RPMI8226 (cell line): ENCODE measurements at places on chromosomes 16 and 17.

- DNase-seq: no peak
These were observed 105.6 kb upstream of the TOM1L1 start for GRCh38 chr17:54795046-54795445.

- no peak for DNase-seq
These were observed 55.2 kb downstream of the NKD1 start for GRCh38 chr16:50603206-50604064.

DNA sequence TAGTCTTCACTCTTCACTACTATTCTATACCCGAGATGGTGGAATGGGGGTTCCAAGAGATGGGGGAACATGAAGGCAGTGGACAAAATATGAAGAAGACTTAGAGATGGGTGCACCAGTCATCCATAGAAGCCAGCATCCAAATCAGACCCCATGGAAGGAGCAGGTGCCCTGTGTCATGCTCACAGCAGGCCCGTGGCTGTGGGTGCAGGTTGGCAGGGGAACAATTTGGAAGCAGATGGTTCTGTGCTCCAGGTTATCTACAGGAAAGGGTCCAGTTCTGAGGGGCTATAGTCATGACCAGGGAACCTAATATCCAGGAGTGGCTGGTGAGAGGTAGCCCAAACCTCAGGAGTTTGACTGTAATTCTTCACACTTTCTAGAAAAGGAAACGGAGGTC is 9.6 kb upstream of the LPCAT2 start:
- DNase-seq: no peak

GRCh38 chr16:82506692-82507670 is 119.8 kb upstream of the CDH13 start:
- DNase-seq: no peak

DNA sequence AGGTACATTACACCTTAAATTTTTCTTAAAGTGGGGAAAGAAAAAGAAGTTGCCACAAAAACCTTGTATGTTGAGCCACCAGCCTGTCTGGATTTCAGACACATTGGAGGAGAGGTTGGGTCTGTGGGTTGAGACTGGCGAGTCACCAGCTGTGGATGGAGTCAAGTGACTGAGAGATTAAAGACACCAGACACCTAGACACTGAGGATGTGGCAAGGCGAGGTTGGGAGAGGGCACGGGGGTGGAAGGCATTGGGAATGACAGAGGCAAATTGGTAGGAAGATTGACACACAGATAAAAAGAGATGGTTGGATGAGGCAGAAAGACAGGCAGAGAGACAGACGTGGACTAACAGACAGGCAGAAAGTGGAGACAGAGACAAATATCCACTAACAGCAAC is 49.6 kb downstream of the KCNJ12 start:
- DNase-seq: no peak

- no peak for DNase-seq
These were observed 36.1 kb upstream of the ZCCHC14 start for GRCh38 chr16:87528690-87529579.

DNA sequence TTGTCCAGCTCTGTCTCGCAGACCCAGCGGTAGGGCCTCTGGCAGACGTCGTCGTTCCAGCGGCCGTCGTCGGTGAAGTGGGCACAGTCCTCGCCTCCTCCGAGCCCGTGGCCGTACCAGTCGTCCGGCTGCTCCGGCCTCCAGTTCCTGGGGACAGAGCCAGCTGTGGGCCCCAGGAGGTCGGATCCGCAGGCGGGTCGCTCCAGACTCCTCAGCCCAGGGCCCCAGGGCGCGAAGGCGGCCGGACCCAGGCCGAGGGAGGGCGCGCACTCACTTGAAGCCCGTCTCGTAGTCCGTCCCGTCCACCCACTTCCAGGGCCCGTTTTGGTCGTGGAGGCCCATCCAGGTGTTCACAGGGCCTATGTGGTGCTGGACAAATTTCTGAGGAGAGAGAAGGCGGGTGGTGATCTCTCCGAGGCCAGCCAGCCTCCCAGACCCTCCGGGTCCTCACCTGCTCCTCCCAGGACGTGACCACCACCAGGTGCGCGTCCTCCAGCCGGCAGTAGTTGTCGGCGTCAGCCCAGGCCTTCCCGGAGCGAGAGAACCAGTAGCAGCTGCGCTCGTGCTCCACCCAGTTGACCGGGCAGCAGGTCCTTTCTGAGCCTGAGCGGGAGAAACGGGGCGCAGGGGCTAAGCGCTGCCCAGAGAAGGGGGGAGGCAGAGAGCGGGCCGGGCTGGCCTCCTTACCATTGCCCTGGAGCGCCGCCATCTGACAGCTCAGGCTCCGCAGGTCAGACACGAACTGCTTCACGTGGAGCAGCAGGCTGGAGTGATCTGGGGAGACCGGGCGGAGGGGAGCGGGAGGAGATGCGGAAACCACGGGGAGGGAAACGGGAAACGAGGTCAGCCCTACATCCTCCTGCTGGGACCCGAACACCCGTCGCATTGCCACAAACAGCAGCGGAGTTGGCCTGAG is 5.2 kb downstream of the ASGR1 start:
- peak; percentile 9 for DNase-seq

DNA sequence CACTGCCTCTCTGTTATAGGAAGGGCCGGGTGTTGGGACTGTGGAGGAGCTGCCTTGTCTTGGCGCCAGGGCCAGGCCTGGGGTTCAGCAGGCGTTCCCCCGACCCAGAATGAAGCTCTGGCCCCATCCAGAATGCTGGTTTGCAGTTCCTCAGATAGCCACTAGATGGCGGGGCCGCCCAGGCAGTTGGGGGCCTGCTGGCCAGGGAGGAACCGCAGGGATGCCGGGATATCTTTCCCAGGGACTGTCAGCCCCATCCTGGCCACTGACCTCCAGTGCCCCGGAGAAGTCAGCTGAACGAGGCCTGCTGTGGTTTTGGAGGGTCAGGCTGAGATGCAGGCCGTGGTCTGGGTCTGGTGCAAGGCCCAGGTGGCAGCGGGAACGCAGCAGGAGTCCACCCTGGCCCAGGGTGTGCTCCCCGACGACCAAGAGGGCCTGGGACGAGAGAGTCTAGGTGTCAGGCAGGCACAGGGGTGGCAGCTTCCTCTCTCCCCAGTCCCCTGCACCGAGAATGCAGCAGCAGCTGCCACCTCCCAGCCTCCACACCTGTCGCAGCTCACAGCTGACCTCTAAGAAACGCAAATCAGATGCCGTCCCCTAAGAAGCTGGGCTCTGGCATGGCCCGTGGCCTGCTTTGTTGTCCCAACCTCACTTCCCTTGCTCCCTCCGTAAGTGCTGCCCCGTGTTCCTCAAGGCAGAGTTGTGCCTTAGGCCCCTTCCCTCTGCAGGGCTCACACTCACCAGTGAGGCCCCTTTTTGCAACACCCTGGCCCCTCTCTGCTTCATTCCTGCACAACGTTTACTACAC is 51.2 kb downstream of the RMI2 start:
- peak; percentile 75 for DNase-seq

DNA sequence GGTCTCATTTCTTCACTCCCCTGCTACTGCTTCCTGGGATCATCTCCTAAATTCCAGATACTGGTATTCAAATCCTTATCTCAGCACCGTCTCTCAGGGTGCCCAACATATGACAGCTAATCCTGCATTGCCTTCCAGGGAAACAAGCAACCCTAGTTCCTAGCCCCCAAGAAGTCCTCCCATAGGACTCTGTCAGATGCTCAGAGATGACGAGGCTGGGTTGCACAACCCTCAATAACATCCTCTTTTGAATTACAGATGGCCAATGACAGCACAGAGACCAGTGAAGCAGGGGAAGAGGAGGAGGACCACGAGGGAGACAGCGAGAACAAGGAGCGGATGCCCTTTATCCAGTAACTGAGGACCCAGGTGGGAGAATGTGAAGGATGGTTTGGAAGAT is 45.0 kb upstream of the CLEC3A start:
- no peak for DNase-seq

- no peak for DNase-seq
These were observed 1.2 kb upstream of the CD300LG start for GRCh38 chr17:43845766-43846165.

DNA sequence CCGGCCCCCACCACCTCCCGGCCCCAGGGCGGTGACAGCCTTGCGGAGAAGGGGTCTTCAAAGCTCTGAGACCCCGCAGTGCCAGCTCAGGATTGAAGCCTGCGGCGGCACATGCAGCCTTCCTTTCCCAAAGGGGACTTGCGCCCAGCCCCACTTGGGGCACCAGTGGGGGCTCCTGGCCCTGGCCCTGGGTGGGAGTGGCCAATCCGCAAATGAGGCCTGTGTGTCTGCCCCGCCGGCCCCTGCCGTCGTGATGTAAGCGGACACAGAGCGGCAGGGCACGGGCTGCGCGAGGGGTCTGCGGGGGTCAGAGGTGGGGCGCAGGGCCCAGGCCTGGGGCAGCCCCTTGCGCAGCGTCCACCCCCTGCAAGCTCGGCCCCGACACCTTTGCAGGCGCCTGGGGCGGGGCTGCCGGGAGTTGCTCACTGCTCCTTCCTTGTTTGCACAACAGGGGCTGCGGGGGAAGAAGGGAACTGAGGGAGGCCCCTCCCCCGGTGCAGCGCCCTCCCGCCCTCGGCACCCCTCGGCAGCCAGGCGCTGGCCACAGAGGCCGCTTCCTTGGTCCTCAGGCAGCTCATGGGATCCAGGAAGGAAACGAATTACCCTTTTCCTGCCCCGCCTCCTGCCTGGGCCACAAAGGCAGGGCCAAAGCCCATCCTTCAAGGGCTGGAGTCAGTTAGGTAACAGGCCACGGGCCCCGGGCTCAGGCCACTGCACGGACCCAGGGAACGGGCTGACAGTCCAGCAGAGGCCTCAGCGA is 2.9 kb downstream of the SLC16A3 start:
- no peak for DNase-seq

DNA sequence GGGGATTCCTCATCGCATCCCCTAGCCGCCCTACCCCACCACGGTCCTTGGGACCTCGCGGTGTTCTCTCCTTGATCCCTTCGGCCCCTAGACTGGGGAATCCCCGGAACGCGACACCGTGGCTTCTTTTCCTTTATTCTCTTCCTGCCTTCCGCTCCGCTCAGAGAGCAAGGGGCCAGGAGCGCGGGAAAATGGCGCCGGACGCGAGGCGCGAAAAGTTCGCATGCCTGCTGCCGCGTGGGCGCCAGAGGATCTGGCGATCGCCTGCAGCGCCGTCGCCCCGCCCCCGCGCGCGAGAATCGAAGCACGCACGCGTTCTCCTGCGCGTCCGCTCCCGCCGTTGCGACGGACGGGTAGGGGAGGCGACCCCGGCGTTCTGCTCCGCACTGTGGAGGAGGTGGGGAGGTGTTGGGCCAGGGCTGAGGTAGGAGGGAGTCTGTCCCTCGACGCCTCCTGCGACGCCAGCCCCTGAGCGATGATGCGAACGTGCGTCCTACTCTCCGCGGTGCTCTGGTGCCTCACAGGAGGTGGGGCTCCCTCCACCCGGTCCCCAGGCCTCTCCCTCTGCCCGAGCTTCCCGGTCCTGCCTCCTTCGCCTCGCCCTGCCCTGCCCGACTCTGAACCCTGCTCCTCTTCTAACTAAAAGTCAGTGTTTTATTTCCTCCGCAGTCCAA is at the start of gene ZPBP2:
Gene ZPBP2, plus strand, starts transcription at position 323 of the 674 bp plus-strand sequence. Its CDS starts 153 bp downstream, at position 476.
- DNase-seq: no peak

DNA sequence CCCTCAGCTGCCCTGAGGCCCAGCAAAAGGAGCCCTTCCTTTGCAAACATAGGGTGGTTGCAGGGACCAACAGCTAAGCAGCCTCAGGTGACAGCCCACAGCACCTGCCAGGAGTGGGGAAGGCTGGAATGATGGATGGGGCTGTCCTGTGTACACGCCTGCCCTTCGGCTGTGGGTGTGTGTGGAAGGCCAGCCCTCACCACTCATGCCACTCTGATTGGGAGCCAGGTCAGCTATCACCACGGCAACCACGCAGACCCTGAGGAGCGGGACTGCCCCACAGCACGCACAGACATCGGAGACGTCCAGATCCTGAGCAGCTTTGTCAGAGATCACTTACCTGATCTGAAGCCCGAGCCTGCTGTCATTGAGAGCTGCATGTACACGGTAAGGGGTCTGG is 11.9 kb downstream of the PIPOX start:
- no peak for DNase-seq

- no peak for DNase-seq
These were observed 2.8 kb downstream of the TEPSIN start for GRCh38 chr17:81235822-81236740.

- no peak for DNase-seq
These were observed 62.9 kb upstream of the MGAT5B start for GRCh38 chr17:76805319-76805718.

- peak; percentile 75 for DNase-seq
These were observed 8.9 kb downstream of the CALB2 start for GRCh38 chr16:71367241-71367976.

DNA sequence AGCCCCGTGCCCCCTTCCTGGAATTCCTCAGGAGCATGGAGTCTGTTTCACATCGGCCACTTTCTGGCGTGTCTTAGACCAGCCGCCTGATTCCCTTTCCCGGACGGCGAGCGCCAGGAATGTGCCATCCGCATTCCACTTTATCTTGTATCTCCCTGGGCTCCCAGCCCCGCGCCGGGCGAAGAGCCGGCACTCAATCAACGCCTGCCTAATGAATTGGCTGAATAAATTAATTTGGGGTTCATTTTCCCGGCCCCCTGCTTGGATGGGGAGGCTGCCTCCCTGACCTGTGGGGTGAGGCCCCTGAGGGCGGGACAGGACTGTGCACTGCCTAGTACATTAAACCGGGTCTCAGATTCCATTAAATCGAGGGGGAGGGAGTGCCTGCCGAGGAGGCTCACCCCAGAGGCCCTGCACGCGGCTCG is 282.3 kb upstream of the TNRC6C start:
- no peak for DNase-seq

DNA sequence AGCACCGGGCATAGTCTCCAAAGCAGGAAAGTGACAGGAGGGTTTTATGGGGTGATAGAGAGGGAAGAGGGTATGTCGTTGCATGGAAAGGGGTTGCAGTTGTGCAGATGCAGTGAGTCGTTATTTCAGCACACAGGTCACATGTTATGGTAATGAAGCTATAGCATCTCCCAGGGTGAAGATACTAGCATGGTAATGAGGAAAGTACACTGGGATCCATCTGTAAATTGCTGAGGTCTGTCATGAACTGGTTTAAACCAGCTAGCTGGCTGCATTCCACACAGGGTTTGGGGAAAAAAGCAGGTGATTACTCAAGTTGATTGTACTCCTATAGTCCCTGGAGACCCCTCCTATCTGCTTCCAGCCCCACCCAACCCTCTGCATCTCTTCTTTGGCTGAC is 11.7 kb downstream of the COX11 start:
- DNase-seq: no peak

DNA sequence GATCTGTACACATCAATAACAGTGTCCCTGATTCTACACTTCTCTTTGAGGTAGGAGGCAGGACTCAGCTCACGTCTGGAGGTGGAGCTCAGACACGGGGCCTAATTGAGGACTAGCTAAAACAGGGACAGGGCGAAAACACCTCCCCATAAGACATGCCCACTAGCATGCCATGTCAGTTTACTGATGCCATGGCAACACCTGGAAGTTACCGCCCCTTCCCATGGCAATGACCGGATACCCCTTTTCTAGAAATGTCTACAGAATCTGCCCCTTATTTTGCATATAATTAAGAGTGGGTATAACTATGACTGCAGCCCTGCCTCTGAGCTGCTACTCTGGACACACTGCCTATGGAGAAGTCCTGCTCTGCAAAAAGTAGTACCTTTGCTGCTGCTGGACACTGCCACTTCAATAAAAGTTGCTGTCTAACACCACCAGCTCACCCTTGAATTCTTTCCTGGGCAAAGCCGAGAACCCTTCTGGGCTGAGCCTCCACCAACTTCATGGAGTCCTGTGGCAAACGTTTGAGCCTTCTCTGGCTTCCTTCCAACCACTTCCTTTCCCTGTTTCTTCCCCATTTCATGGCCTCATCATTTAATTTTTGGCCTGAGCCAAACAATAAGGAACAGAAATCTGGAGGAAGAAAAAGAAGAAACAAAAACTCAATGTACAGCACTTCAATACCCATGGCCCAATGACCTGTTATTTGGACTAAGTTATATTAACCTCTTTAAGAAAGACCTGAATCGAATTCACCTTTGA is 21.0 kb downstream of the PHB1 start:
- DNase-seq: no peak
